ENCODE measurements at places on chromosomes 12 and 14. TPM values are rescaled to one million over a fixed set of nuclear protein-coding genes. Genes with fewer than 3 reads are reported as not detected.
A peak's percentile ranks its signal among the peaks of the same experiment; 100 is the strongest.

Gene SYNDIG1L
- total RNA-seq: not detected

Gene ATF7
- 41.0 TPM for total RNA-seq

Gene RGS6
- 0.69 TPM for total RNA-seq

Gene C1S
- 5.7 TPM for total RNA-seq

Gene SLC4A8
- total RNA-seq: 3.5 TPM

Gene KRT73
- 1.0 TPM for total RNA-seq

Gene SRGAP1
- total RNA-seq: not detected

DNA sequence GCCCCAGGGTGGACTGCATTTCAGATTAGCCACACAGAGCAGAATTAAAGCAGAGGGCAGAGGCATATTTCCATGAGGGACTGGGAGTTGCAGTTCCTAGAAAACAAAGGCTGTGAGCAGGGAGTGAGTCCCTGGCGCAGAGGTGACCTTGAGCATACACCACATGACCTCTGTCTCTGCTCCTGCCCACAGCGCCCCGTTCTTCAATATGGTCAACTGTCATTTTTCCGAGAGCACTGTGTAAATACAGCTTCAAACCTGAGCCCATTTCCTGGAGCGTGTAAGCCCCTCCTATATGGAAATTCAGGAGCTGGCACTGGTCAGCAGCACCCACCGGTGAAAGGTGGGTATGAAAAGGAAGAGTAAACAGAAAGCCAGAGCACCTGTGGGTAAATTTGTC, 192.2 kb upstream of the PELI2 start:
- DNase-seq: no peak

DNA sequence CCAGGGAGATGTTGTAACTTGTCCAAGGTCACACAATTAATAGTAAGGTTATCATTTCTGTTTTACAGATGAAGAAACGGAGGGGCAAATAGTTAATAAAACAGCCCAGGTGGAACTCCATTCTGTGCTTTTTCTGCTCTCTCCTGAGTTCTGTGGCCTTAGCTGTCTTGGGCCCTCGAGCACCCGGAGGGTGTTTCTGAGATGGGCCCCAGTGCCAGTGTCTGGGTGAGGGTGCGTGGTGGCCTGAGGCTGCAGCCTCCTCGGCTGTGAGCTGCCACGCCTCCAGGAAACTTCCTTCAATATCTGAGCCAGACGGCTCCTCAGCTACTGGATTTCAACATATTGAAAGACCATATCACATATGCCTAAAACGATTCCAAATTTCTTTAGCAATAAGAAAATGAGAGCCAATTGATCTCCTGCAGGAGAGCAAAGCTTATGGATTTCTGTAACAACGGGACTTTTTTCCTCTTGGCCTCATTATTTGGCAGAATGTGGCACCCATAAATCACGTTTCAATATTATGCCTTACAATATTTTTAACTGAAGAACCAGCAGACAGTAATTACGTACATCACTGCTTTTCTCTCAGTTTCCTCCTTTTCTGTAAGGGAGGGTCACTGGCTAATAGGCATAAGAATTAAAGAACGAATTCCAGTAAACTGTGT, 74.8 kb upstream of the DICER1 start:
- no peak for DNase-seq

- no peak for DNase-seq
These were observed 4.6 kb upstream of the OTUB2 start for GRCh38 chr14:94021416-94022157.

DNA sequence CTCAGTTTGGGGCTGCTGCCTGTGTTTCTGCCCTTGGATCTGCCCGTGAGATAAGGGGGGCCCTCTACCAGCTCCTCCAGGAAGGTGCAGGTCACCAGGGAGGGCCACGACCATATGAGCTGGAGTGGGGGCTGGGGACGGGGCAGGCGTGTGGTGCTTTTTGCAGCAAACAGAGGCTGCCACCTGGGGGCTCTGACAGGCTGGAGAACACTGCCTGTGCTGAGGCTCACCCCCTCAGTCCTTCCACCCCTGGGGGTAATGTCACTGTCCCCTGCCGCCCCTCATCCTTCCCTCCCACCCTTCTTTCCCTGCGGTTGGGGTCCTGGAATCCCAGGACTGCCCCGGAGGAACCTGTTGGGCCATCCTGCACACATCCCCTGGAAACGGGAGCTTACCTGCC, 3.2 kb downstream of the PLD4 start:
- DNase-seq: no peak

DNA sequence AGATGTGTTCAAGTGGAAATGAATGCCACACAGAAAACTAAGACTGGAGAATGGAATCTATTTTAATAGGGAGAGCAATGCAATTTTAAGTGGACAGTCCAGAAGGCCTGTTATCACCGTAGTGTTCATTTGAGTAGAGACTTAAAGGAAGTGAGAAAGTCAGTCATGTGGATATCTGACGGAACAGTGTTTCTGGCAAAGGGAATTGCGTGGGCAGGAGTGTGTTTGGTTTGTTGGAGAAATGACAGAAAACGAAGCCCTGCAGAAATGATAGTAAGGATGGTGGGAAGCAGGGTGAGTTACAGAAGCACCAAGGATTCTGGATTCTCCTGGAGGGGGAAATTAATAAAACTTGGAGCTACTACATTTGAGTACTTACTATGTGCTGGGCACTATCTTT, 776.6 kb downstream of the MED13L start:
- DNase-seq: no peak

DNA sequence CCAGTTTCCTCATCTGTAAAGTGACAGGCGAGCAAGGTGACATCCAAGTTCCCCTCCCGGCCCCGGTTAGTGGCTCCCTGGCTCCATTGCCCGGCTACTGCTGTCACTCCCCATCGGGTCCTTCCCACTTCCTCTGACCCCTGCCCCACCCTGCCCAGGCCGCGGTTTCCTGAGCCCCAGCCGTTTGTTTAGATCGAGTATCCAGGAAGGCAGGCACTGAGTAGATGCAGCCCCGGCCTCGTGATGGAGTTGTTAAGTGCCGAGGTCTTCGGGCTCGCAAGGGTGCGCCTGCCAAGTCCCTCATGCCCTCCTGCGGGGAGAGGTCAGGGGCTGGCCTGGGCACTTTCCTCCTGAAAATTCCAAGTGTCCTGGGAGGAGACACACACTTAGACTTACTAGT, 55.4 kb downstream of the TEAD4 start:
- DNase-seq: no peak

GRCh38 chr12:45720069-45720468, 9.4 kb upstream of the ARID2 start:
- no peak for DNase-seq

- DNase-seq: no peak
These were observed 112.1 kb upstream of the FRMD6 start for GRCh38 chr14:51539571-51540037.

GRCh38 chr12:82595941-82596340, 90.8 kb upstream of the TMTC2 start:
- DNase-seq: no peak

DNA sequence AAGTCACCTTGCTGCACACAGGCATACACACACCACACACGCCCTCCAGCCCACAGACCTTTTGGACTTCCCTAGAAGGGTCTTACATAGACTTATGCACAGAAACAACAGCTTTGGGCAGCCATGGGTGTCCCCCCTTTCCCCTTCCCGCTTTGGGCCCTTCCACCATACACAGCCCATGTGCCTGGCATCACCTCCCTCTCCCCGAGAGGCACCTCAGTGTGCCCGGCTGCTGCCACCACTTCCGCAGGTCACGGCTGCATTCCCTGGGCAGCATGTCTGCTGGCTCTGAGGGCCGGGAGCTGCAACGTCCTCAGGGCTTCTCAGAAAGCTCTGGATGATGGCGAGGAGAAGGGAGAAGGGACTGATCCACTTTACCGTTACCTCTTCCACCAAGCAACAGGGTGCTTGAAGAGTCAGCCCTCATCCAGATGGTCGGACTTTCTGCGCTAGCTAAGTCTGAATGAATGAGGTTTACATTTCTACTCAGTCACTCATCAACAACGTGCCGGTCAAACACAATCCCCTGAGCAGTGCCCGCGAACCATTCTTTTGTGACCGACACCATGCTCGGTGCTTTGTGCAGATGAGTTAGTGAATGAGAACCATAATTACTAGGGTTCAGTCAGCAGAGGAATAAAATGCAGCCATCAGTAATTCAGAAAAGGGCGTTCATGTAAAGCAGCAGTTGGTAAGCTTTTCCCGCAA, 72.2 kb upstream of the BCL11B start:
- no peak for DNase-seq

DNA sequence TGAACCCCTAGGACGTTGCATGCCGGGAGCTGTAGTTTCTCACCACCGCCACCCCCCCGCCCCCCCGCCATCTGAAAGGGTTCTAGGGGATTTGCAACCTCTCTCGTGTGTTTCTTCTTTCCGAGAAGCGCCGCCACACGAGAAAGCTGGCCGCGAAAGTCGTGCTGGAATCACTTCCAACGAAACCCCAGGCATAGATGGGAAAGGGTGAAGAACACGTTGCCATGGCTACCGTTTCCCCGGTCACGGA, 501 bp upstream of the HSP90B1 start:
- no peak for DNase-seq

GRCh38 chr14:59265808-59266207, 77.3 kb downstream of the DAAM1 start:
- peak; percentile 48 for DNase-seq

DNA sequence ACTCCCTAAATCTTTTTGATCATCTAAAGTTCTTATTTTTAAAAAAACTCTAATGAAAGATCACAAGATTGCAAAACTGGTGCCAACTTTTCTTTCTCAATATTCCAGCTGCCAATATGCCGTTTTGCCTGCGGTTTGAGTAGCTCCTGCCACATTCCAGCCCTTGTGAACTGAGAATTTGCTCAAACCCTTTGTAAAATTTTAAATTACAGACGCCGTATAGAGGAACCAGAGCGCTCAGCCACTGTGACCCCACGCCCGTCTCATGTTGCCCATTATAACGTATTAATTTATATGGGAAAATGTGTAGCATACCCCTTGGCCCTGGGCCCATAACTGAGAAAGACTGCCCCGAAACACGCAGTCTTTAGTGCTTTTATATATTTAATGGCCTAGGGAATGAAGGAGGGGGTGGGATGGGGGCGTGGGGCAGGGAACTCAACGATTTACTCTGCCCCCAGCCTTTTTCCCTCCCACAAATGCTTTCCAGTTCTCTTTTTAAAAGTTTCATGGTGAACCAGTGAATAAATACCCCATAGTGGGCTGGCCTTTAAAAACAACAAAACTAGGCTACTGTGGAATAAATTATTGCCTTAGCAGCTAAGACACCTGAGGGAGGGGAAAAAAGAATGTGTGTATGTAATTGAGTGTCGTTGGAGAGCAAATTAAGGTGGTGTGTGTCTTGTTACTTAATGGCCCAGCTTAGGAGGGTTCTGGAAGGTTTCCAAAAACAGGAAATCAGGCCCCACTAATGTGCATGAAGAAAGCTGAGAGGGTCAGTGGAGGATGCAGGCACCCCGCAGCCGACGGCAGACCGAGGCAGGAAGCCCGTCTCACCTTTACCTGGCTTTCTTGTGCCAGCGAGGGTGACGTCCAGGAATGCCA, 45.7 kb upstream of the RFLNA start:
- no peak for DNase-seq
